Aorta (tissue), 5 donors: ENCODE measurements at places on chromosomes 12 and 14.

GRCh38 chr12:42237853-42238239, 202 bp downstream of the YAF2 start:
- H3K4me1 ChIP-seq, result no peaks in the 10 kb centered on the region
- no peaks in the 10 kb centered on the region for H3K27me3 ChIP-seq
- DNase-seq, result no peak
- H3K27ac ChIP-seq, result peak overlapping the region; percentile 99
- H3K4me3 ChIP-seq, result peak overlapping the region; percentile 100
- H3K36me3 ChIP-seq, result no peaks in the 10 kb centered on the region

- no peak overlapping the region for H3K4me3 ChIP-seq
- DNase-seq, result no peak
- no peaks in the 10 kb centered on the region for H3K27me3 ChIP-seq
- peaks cover 3% of the 10 kb centered on the region for H3K4me1 ChIP-seq
Observed at GRCh38 chr12:14892726-14893505, 7.3 kb upstream of the MGP start.

DNA sequence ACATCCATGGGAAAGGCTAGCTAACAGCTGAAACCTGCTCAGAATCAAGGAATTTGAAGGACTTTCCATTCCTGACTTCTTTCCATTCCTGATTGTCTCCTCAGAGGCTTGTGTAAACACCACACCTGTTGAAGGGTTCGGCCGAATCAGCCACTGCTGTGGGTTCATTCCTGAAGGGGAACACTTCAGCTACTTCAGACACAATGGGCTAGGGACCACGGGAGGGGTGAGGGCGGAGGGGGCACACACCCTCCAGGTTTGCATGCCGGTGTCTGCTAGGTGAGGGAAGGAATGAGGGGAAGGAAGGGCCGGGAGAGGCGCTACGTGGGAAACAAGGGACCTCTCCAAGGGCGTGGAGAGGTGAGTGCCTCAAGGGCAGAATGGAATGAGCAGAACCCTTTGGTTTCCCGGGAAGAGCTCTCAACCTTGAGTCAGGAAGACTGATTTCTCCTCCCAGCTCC, 1.3 kb downstream of the GPRC5A start:
- H3K36me3 ChIP-seq, result no peaks in the 10 kb centered on the region

DNA sequence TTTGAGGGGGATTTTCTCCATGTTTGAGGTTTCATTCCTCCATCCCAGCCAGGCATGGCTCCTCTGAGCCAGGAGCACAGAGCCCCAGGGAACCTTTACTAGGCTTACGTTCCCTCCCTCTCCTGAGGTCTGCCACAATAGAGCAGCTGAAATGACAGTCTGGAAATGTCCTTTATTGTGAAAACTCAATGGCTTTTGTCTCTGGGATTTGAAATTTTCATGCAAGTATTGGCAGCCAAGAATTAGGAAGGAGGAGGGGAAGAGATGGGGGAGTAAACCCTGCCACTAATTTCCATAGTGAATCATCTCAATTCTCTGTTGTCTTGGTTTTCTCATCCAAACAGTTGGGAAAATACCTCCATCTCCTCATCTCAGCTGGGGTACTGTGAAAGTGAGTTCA, 2.6 kb upstream of the PLEKHG3 start:
- no peaks in the 10 kb centered on the region for H3K36me3 ChIP-seq
- no peak overlapping the region for H3K27ac ChIP-seq
- H3K4me1 ChIP-seq, result no peaks in the 10 kb centered on the region
- no peak overlapping the region for H3K4me3 ChIP-seq
- no peak for DNase-seq

- DNase-seq, result no peak
- H3K36me3 ChIP-seq, result no peaks in the 10 kb centered on the region
- H3K4me3 ChIP-seq, result no peak overlapping the region
- no peaks in the 10 kb centered on the region for H3K4me1 ChIP-seq
- H3K27ac ChIP-seq, result no peak overlapping the region
Observed at GRCh38 chr14:61973981-61974380, 211.8 kb downstream of the SNAPC1 start.

- H3K27ac ChIP-seq, result no peak overlapping the region
Observed at GRCh38 chr14:64561631-64562030, 11.9 kb downstream of the PPP1R36 start.

- no peak overlapping the region for H3K27ac ChIP-seq
- H3K27me3 ChIP-seq, result no peaks in the 10 kb centered on the region
- H3K4me1 ChIP-seq, result no peaks in the 10 kb centered on the region
- H3K36me3 ChIP-seq, result no peaks in the 10 kb centered on the region
- no peak overlapping the region for H3K4me3 ChIP-seq
Observed at GRCh38 chr12:5317556-5317955, 114.4 kb upstream of the NTF3 start.
